ENCODE measurements at places on chromosomes 7 and 10.

DNA sequence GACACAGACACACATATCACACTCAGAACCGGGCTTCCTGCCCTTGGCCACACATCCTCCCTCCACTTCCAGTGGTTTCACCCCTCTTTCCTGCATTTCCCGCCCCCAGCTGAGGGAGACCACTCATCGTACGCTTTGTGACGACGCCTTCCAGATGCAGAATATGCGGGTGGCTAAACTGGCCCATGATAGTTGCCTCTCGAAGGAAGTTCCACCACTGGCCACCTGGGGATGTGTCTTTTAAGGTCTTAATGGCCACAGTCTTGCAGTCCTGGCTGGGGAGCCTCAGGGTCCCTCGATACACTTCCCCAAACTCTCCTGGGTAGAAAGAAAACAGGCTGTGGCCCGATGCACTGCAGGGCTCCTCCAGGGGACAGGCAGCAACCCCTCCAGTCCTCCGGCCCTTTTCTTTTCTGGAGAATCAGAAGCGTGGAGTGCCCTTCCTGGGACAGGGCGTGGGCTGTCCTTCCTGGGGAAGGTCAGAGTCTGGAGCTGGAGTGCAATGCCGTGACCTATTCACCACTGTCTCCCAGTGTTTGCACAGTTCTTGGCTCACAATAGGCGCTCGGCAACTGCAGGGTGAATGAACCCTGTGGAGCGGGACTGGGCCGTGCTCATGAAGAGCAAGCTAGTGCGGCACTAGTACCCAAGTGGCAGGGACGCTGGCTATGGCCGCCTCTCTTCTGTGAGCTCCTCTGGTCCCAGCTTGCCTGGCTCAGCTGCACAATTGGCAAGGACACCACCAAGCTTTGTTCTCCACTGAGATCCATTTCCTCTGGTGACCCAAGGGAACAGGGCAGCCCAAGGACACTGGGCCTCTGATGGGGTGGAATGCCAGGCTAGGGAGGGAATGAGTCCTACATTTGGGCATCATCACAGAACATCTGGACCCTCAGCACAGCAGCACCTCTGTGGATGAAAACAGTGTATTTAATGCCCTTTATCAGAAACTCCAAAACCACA, 13.2 kb downstream of the EPHA1 start:
- no peak for DNase-seq

DNA sequence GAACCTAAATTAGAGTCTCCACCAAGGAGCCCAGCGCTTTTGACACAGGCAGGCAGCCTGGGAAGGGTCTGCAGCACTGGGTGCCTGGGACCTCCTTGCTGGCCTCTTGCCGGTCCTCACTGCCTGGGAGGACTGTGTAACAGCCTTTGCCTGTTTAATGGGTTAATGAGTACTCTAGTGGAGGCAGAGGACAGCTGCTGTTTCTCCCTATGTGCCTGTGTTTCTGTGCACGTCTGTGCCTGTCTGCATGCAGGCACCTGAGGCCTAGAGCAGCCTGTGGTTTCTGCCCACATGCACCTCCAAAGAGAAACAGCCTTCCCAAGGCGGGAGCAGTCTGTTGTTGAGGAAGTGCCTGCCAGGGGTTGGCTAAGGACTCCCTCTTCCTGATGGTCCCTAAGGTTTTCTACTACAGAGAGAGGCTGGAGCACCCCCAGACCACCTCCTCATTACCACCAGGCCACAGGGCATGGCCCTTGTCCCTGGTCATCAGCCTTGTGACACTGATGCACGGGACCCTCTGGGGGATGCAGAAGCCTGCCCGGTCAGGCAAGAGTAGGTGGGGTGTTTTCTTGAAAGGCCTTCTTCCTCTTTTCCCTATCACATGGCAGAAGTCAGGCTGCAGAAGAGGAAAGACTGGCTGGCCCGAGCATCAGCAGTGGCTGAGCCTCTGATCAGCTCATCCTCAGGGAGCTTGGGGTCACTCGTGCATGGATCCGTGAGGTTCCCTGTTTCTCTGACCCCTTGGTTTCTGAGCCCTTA, 14.2 kb downstream of the SLC29A3 start:
- no peak for DNase-seq

- peak; percentile 68 for DNase-seq
Measured at GRCh38 chr10:129030996-129031843, 435.8 kb upstream of the MGMT start.

- DNase-seq: no peak
Measured at GRCh38 chr7:79317728-79318127, 135.7 kb downstream of the MAGI2 start.

Measured in CD4-positive, alpha-beta T cell treated with Interleukin-17A for 4 hours (primary cell).